ENCODE measurements at places on chromosomes 1 and 21. TPM values are rescaled to one million over a fixed set of nuclear protein-coding genes. Genes with fewer than 3 reads are reported as not detected.
A peak's percentile ranks its signal among the peaks of the same experiment; 100 is the strongest.

DNA sequence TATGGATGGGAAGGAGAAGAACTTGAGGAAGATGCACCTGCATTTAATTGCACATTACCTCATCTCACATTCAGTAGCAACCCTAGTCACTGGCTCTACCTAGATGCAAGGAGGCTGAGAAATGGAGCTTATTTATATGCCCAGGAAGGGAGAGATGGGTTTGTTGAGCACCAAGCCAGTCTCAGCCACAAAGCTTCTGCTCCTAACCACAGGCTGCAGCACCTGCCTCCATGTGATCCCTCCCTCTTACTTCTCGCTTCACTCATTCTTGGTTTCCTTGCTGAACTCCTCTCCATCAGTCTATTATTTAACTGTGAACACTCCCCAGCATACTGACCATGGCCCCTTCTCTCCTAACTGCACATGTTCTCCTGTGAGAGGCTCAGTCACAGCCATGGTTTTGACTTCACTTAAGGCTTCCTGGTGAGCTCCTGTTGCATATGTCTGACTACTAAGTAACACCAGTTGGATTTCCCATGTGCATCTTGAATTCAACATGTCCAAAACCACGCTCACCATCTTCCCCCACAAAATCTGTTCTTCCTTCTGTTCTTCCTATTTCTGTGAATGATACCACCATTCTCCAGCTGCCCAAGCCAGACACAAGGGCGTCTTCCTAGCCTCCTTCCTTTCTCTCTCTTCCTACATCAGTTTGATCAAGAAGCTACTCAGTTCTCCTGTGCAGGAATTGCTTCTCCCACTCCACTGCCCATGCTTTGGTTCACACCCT lies 139.8 kb downstream of the AK5 start:
- H3K27ac ChIP-seq = no peak overlapping the region
- no peaks in the 10 kb centered on the region for H3K27me3 ChIP-seq
- DNase-seq = no peak
- H3K4me3 ChIP-seq = no peak overlapping the region

GRCh38 chr1:53219711-53220110 lies 723 bp downstream of the CZIB start:
- H3K4me3 ChIP-seq = peak overlapping the region; percentile 86
- H3K36me3 ChIP-seq = peaks cover 28% of the 10 kb centered on the region
- H3K27me3 ChIP-seq = no peaks in the 10 kb centered on the region
- peak overlapping the region; percentile 93 for H3K27ac ChIP-seq

DNA sequence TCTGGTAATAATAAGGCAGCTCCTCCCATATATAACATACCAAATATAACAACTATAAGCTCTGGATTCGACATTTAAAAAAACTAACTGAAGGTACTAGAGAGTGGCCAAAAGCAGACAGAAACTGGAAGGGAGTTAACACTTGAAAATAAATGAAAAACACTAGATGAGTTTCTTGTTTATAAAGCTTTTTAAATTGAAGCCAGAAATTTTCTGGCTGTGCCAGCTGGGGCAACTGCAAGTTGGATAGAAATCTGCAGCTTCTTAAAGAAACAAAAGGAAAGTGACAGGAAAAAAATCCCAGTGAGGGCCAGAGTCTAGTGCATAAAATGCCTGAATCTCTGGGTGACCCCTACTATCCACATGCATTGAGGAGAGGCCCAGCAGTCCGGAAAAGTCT lies 432.7 kb downstream of the SMYD3 start:
- H3K4me3 ChIP-seq = no peak overlapping the region
- no peaks in the 10 kb centered on the region for H3K27me3 ChIP-seq
- H3K27ac ChIP-seq = no peak overlapping the region

The CXADR gene
- total RNA-seq = 25.1 TPM

DNA sequence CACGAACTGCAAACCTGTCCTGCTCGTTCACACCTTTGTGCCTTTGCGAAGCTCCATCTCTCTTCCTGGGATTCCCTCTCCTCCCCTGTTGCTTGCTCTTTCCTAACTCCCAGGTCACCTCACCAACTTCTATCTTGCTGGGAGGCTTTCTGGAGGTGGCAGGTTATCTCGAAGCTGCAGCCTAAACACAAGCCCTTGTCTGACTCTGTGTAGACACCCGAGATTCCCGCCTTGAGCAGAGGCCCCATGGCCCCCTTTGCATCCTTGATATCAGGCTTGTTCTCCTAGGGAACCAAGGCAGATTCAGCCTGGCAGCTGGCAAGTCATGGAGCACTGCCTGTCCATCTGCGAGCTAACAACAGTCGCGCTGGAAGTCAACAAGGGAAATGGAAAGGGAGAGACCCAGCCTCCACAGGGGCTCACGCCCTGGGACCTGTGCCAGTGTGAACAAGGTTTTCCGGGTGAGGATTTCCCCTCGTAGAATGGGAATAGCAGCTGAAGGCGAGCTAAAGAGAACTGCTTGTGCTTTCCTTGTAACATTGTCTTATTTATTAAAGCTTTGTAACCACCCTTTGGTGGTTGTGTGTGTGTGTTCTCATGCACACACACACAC lies 109.5 kb upstream of the JUN start:
- no peak for DNase-seq
- peaks cover 69% of the 10 kb centered on the region for H3K4me1 ChIP-seq
- H3K36me3 ChIP-seq = no peaks in the 10 kb centered on the region
- H3K4me3 ChIP-seq = no peak overlapping the region
- H3K27ac ChIP-seq = peak overlapping the region; percentile 30
- H3K27me3 ChIP-seq = no peaks in the 10 kb centered on the region

The PAPPA2 gene
- total RNA-seq = 0.09 TPM

- no peak for DNase-seq
- H3K27ac ChIP-seq = no peak overlapping the region
- H3K27me3 ChIP-seq = no peaks in the 10 kb centered on the region
Observed at GRCh38 chr1:43719063-43719462, 11.7 kb downstream of the ST3GAL3 start.

The LENEP gene
- not detected for total RNA-seq

Data from left lung (tissue), 14 donors.